ENCODE measurements at places on chromosomes 5 and 9.

GRCh38 chr5:102539996-102540728, 41.4 kb upstream of the SLCO6A1 start:
- no peak for DNase-seq

DNA sequence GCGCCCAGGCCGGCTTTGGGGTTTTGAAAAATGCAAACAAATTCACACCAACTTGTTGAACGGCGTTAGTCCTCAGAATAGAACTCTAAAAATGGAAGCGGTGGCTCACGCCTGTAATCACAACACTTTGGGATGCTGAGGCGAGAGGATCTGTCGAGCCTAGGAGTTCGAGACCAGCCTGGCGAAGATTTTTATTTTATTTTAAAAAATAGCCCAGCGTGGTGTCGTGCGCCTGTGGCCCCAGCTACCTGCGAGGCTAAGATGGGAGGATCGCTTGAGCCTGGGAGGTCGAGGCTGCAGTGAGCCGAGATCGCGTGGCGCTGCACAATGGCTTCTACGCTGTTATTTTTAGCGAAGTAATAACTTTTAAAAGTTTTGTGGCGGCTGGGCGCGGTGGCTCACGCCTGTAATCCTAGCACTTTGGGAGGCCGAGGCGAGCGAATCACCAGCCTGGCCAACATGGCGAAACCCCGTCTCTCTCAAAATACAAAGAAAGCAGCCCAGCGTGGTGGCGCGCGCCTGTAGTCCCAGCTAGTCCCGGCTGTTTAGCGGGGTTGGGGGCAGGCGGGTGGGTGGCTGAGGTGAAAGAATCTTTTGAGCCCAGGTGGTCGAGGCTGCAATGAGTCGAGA, 694 bp upstream of the PLIN2 start:
- DNase-seq: peak; percentile 18

GRCh38 chr5:118015511-118015910, 972.8 kb downstream of the DTWD2 start:
- no peak for DNase-seq

GRCh38 chr5:97888439-97888838, 705.4 kb upstream of the RIOK2 start:
- DNase-seq: no peak

DNA sequence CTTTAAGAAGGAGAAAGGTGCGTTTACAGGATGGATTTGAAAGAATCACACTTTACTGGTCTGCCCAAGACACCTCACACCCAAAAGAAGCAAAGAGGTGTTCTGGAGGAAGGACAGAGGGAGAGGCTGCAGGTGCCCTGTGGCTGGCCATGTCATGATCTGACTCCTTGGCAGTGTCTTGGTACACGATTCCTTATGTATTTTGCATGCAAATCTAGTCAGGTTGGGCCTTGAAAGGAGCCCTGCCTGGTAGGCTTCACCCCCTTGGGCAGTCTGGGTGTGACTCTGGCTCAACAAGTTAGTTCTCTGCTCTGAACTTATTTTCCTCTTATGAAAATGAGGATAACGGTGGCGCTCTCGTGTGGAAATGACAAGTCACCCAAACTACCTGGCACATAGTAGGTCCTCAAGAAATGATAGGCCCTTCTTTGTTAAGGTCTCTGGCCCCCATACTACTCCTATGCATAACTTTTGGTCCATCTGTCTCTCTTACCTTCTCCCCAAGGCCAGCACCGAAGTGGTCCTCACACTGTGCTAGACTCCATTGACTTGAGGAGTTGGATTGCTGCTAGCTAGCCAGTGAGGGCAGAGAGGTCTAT, 212.5 kb downstream of the SEMA6A start:
- DNase-seq: no peak

GRCh38 chr9:131635285-131635684, 90.0 kb downstream of the PRRT1B start:
- DNase-seq: peak; percentile 29

DNA sequence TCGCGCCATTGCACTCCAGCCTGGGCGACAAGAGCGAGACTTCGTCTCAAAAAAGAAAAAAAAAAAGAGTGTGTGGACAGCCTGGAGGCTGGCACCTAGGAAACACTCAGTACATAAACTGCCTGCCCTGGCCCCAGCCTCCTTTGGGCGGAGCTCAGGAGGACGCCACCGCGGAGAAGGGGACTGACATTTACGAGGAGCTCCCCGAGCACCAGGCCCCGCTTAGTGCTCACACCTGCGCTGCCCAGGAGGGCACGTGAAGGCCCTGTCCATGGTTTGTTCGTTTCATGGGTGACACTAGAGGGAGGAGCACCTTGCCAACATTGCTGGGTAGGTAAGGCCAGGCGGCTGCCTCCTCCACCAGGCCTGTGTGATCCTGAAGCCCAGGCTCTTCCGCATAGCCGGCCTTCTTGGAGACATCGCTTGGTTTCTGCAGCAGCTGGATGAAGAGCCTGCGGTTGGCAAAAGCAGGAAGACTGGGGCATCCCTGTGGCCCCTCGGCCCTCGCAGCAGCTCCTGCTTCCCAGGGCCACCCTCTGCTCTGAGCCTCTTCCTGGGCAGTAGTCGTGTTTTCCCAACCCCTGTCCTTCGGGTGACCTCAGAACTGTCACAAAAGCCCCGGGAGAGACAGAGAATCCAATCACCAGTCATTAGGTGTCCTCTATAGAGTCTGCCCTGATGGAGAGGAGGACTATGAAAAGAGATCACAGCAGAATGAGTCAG, 26.2 kb upstream of the LAMC3 start:
- no peak for DNase-seq

- no peak for DNase-seq
Measured at GRCh38 chr5:37771731-37772130, 68.1 kb downstream of the GDNF start.

DNA sequence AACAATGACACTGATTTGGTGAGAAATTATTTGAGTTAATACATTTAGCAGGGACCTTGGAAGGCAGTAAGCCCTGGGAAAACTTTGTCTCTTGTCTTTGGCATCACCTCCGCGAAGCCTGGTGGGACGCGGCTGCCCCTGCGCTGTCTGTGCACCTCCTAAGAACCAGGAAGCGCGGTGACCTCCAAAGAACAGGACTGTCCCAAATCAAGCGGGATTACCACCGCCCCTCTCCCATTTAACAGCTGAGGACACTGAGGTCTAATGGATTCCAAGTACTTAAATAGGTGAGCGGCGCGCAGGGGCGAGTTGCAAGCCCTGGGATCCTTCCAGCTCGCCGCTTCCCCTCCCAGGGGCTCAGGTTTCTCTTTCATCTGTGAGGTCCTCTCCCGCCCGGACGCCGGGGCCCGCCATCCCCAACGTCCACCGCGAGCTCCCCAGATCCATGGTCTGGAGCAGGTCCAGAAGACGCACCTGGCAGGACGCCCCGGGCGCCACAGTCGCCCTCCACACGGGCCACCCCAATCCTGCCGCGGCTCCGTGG, 432 bp downstream of the STARD4 start:
- DNase-seq: no peak

DNA sequence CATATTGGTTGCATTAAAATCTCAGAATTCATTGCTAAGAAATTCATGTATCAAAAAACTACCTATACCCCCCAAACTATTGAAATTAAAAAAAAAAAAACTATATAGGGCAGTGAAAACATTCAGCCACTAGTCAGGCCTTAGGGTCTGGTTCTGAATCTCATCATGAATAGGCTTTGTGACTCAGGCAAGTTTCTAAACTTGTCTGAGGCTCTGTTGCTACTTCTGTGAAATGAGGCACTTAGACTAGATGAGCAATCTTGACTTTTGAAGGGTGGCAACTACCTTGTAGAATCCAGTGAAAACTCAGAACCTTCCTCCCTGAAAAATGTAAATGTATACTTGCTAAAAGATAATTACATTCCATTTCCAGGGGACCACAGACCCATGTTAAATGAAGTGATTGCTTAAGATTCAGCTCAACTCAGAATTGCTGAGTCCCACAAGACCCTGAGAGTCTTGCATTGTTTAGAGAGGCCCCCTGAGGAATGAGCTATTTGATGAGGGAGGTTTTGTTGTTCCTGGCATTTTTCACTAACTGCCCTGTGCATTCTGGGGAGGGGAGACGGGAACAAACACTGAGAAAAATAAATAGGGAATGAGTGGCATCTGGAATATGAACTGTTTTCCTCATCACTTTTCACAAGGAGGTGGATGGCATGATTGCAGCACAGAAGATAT, 29.5 kb downstream of the RAI14 start:
- no peak for DNase-seq

GRCh38 chr5:174177976-174178605, 132.6 kb downstream of the NSG2 start:
- no peak for DNase-seq

DNA sequence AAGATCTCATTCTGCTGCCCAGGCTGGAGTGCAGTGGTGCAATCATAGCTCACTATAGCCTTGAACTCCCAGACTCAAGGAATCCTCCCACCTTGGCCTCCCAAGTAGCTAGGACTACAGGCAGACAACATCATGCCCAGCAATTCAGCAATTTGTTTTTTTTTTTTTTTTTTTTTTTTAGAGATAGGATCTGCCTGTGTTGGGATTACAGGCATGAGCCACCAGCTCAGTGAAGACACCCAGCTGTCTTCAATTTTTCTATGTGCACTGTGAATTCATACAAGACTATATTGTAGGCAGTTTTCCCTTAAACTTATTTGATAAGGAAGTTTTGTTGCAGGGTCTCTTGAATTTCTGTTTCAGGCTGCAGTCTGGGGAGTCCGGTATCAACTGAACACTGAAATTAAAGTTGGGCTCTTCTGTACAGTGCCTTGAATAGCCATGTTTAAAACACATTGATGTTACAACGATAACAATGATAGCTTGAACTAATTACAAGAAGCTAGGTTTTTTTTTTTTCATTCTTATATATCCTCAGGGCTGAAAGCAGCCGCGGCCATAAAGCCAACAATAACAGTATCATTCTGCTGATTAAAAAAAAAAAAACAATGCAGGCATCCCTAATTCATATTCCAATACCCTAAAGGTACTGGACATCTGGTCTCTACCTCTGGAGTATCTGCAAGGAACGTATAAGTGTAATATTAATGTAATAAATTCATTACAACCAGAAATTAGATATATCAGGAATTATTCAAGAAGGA, 63.5 kb downstream of the MPDZ start:
- no peak for DNase-seq

GRCh38 chr9:33908114-33908513, 91.2 kb downstream of the UBE2R2 start:
- no peak for DNase-seq

- DNase-seq: no peak
Measured at GRCh38 chr5:98755406-98755805, 18.1 kb upstream of the RGMB start.

DNA sequence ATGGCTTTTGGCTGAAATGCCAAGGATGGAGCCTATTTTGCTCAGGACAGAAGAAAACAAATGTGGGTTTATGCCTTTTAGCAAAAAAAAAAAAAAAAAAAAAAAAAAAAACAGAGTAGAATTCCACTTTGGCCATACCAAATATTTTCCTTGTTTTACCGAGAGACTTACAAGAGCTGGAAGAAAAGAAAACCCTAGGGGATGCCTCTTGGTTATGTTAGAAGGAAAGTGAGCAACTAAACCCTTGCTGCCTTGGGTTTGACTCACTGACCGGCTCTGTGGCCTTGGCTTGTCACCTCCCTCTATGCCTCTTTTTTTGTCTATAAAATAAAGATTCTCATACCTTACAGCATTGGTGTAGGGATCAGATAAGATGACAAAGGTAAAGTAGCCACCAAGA, 69.6 kb upstream of the ABCA1 start:
- DNase-seq: no peak

DNA sequence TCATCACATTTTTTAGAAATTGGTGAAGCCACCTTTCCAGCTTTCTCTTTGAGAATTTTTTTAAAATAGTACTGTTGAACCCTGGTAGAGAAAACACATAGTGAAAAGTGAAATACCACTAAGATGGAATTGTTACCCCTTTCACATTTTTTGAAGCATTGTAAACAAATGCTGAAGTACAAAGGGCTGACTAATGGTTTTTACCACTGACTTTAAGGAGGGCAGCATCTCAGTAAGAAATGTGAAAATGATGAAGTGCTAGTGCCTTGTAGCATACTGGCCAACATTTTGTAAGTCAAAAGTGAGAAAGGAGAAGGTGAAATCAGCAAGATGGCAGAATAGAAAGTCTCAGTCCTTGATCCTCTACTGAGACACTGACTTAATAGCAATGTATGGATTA, 320.6 kb downstream of the PJA2 start:
- no peak for DNase-seq

DNA sequence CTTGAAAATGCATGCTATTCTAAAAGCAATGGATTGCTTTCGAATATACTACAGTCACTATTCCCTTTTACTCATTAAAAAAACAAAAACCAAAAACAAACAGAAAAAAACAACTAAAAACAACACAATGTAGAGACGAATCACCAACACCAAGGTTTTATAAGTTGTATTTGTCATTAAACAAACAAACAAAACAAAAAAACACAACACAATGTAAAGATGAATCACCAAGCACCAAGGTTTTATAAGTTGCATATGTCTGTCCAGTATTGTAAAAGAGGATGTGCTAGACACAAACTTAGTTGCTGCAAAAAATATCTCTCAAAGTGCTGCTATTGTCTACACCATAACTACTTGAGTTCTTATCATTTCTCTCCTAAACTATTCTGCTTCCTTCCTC, 1269.2 kb downstream of the EFNA5 start:
- DNase-seq: no peak

GRCh38 chr9:29966247-29966646, 2393.0 kb upstream of the C9orf72 start:
- no peak for DNase-seq

- DNase-seq: no peak
Measured at GRCh38 chr9:134644725-134645606, 3.4 kb downstream of the COL5A1 start.

GRCh38 chr5:4191703-4192102, 596.1 kb downstream of the IRX1 start:
- DNase-seq: no peak

DNA sequence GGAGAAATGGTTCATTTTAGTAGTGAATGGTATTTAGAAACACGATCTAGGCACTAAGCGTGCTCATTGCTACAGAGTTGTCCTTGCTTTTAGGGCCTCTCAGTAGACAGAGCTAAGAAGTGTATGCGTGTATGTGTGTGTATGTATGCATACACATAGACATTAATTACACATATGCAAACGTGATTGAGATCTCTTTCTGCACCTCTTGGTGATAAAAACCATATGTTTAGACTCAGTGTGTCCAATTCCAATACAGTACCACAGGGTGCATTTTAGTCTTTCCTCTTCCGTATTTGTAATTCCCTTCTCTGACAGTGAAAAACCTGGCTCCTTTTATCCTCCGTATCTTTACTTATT, 13.1 kb downstream of the TRIO start:
- DNase-seq: no peak

- no peak for DNase-seq
Measured at GRCh38 chr9:68505681-68506409, 34.8 kb downstream of the TMEM252 start.

DNA sequence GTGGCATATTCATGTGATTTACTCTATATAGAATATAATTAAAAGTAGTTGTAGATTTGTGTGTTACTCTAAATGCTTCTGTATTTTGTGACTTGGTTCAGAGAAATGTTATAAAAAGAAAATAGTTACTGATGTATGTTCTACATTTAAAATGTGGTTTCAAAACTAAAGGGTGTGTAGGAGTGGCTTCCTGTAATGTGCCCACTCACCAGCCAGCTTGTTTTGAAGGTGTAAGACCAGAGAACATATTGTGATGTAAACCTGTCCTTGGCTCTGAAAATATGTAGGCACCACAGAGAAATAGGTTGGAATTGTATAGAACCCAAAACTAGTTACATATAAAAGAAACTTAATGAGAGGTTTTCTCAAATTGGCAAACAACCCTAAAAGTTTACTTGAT, 51.2 kb upstream of the ARRDC3 start:
- no peak for DNase-seq

- DNase-seq: no peak
Measured at GRCh38 chr5:178548746-178549145, 41.4 kb downstream of the COL23A1 start.

- no peak for DNase-seq
Measured at GRCh38 chr9:15349892-15350761, 43.1 kb upstream of the TTC39B start.
